ENCODE measurements at places on chromosomes 11 and 22. TPM values are rescaled to one million over a fixed set of nuclear protein-coding genes. Genes with fewer than 3 reads are reported as not detected.

OR10A3 gene
- total RNA-seq = 0.08 TPM

PRPF19 gene
- total RNA-seq = 78.9 TPM

ZBTB16 gene
- total RNA-seq = not detected

TMEM191C gene
- 1.3 TPM for total RNA-seq

SLC6A5 gene
- not detected for total RNA-seq

MAPK8IP2 gene
- 0.14 TPM for total RNA-seq

ISX gene
- total RNA-seq = not detected

CRYBB2 gene
- total RNA-seq = 0.51 TPM

FAT3 gene
- 0.20 TPM for total RNA-seq

SLC35F2 gene
- 9.2 TPM for total RNA-seq

PES1 gene
- total RNA-seq = 86.8 TPM

SCUBE2 gene
- total RNA-seq = 0.96 TPM

SH3BP1 gene
- 22.7 TPM for total RNA-seq

ZNF280A gene
- not detected for total RNA-seq

SEPTIN5 gene
- 13.2 TPM for total RNA-seq

SCUBE1 gene
- total RNA-seq = not detected

SPDYC gene
- total RNA-seq = not detected

C11orf21 gene
- total RNA-seq = not detected

JHY gene
- 6.3 TPM for total RNA-seq

ESRRA gene
- total RNA-seq = 18.9 TPM

ENTHD1 gene
- total RNA-seq = not detected

CBLIF gene
- not detected for total RNA-seq

HTR3B gene
- not detected for total RNA-seq

TAF6L gene
- total RNA-seq = 11.0 TPM

GRAMD1B gene
- total RNA-seq = 48.7 TPM

OR10G7 gene
- total RNA-seq = not detected

UBQLN3 gene
- total RNA-seq = not detected

FJX1 gene
- 61.5 TPM for total RNA-seq

ATF4 gene
- 247 TPM for total RNA-seq

ACER3 gene
- total RNA-seq = 17.6 TPM

Measured in HFFc6 (cell line).